Muscle of arm (tissue), 14 donors: ENCODE measurements at places on chromosomes 16 and 17.
A peak's percentile ranks its signal among the peaks of the same experiment; 100 is the strongest.

- no peak for DNase-seq
Measured at GRCh38 chr16:84358601-84359295, 9.6 kb upstream of the ATP2C2 start.

GRCh38 chr16:49600536-49600935 lies 226.9 kb downstream of the C16orf78 start:
- DNase-seq, result no peak

DNA sequence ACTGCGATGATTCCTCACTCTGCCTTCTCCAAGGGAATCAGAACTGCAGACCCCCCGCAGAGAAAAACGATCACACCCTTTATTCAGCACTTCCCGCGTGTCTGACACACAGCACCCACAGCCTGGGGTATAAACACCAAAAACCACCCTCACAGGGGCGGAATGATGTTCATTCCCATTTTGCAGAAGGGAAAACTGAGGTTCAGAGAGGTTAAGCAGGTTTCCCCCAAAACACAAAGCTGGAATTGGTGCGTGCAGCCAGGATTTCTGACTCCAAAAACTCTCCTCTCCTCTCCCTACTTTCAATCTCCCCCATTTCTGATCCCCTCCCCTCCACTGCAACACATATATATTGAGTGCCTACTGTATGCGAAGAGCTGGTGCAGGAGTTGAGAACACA lies 55.8 kb downstream of the XYLT1 start:
- no peak for DNase-seq

DNA sequence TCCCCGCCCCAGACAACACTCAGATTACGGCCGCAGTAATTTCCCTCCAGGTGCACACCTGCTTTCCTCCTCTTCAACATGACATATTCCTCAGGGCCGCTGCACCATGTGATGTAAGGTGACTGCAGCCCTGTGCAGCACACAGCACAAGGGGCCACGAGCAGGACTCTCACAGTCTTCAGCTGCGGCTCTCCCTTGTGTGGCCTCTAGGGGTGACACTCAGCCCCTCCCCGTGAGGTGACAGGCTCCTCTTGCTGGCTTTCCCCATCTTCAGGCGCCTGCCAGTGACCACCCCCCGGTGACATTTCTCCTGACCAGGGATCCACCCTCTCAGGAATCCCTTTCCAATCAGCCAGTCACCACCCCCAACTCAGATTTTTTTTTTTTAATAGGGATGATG lies 31.3 kb upstream of the ABCC3 start:
- DNase-seq, result no peak

DNA sequence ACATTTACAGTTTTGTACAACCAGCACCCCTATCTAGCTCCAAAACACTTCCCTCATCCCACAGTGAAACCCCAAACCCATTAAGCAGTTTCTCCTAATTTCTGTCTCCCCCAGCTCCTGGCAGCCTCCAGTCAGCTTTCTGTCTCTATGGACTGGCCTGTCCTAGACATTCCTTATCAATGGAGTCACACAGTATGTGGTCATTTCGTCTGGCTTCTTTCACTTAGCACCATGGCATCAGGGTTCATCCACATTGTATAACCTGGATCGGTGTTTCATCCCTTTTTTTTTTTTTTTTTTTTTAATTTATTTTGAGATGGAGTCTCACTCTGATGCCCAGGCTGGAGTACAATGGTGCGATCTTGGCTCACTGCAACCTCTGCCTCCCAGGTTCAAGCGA lies 68.5 kb downstream of the ZDHHC7 start:
- DNase-seq, result no peak

- DNase-seq, result no peak
Measured at GRCh38 chr16:84663433-84664101, 15.3 kb downstream of the KLHL36 start.

GRCh38 chr17:13476720-13477119 lies 125.0 kb downstream of the HS3ST3A1 start:
- no peak for DNase-seq

DNA sequence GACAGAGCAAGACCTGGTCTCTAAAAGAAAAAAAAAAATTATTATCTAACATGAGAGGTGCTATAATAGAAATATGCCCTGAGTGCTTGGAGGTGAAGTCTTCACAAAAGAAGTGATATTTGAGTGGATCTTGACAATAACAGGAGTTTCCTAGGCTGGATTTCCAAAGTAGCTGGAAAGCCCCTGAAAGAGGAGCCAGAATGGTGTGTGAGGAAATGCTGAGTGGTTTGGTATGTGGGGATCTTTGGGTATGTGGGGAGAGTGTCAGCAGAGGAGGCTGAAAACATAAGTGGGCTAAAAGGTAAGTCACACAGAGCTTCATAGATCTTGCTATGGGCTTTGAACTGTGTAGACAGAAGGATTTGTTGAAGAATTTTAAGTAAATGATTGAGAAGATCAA lies 100.1 kb downstream of the YPEL2 start:
- DNase-seq, result no peak

DNA sequence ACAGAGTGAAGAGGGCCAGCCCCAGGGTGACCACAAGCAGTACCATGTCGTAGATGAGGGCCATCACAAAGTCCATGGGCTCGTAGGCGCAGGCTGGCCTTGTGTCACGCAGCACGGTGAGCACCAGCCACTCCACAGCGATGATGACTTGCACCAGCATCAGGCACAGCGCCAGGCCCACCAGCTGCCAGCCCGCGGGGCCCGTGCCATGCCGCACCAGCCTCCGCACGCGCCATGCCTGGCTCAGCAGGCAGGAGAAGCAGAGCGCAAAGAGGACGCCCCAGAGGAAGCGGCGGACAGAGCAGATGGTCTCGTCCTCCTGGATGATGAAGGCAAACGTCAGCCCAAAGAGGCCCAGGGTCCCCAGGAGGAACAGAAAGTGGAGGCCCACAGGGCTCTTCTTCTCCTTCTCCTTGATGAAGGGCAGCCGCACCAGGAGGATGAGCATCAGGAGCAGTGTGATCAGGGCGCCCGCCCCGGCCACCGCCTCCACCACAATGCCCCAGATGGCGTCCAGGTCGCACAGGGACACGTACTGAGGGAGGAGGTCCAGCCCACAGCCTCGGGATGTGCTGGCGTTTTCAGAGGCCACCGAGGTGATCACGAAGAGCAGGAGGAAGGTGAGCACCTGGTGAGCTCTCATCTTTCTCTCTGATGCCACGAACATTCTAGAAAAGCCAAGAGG lies 12.3 kb downstream of the GPRC5B start:
- no peak for DNase-seq

DNA sequence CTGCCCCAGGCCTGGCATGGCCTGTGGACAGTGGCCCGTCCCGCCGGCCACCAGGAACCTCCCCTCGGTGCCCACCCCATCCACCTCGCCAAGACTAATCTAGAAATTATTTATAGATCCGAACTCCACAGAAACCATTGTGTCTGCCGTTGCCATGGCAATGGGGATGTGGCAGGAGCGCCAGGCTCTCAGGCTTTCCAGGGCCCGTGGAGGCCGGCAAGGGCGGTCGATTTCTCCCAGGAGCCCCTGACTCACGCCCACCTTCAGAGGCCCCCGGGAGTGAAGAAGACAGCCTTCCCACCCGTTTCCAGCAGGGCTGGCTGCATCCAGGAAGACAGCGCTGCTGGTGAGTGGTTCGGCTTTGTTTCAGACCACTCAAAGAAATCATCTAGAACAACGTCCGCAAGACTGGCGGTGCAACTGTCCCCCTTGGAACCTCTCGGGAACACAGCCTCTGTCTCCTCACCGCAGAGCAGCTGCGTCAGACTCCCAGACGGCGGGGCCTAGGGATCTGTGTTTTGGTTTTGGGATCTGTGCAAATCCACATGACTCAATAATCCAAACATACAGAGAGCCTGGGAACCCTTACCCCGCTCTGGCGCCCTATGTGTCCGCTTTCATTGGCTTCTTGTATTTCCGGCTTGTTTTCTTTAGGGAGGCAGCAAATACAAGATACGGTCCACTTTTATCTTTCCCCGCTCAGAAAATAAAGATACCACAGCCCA lies 48.5 kb upstream of the ZCCHC14 start:
- DNase-seq, result no peak

DNA sequence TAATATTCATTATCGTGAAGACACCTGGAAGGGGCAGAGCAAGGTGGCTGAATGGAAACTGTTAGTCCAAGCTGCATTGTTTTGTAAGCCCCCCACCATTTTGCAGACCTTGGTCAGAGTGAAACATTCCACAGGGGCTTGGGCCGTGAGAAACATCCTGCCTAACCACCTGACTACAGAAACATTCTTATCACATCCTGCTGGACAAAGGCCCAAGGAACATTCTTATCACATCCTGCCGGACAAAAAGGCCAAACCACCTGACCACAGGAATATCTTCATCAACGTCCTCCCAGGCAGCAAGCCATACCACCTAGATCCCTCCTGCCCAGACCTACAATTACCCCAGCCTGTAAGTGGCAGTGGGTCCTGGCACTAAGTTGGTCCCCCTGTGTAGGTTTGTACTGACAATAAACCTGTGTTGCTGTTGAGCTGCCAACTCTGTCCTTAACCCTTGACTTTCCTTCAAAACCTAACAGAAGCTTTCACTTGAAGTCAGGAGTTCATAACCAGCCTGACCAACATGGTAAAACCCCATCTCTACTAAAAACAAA lies 19.6 kb downstream of the ATF7IP2 start:
- no peak for DNase-seq

DNA sequence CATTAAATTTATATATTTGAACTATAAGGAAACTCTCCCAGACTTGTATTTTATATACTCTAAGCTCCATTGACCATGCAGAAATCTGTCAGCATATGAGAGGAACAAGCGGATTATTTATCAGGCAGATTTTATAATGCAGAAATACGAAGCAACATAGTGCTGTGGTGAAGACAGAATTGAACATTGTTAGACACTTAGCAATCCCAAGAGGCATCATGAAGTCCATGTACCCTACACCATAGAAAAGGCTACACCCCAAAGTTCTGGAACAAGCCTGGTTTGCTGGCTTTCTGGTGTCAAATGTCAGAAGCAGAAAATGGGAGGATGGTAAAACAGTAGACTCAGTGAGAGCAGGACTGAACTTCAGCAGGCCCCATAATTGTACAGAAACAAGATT lies 241.1 kb downstream of the PRKCA start:
- DNase-seq, result no peak

DNA sequence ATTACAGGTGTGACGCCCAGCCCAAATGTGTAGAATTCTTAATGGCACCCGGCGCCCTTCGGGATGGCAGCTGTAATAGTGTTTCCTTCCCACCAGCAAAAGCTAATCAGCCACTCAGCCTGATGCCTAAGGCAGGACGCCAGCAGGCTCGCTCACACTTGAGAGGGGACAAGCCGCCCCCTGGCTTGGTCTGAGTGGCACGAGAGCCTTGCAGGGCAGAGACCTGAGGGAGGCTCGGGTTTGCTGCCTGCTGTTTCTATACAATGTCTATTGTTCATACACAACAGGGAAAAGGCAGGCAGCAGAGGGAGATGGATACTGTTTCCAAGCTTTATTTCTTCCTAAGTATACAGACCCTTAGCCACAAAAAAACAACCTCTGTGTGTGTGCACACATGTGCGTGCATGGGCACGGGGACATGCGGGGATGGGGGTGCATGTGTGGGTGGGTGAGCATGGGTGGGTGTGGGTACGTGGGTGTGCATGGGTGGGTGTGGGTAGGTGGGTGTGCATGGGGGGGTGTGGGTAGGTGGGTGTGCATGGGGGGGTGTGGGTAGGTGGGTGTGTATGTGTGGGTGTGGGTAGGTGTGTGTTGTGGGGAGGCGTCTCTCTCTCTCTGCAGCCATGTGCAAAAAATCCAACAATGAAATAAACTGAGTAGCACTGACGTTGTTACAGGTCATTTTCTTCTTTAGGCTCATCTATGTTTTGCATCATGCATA lies 10.0 kb downstream of the SLC38A8 start:
- DNase-seq, result no peak

DNA sequence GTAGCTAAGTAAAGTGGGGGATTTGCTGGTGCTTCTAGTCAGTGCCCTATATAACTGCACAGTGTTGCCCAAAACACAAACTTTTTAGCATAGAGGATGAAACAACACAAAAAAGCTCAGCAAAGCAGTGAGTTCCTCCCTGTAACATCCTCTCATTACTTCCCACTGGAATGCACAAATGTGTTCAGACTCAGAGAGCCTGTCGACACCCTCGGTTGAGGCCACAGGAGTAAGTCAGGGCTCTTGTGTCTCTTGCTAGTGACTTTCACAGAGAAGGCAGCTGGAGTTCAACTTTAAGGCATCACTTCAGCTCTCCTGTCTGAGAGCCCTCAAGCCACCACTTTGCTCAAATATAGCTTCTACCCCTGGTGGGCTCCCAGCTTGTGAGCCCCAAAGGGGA lies 107.2 kb upstream of the NETO2 start:
- DNase-seq, result no peak

GRCh38 chr17:40168262-40168832 lies 8.9 kb upstream of the RAPGEFL1 start:
- DNase-seq, result peak; percentile 57

GRCh38 chr16:73915140-73915539 lies 381.5 kb upstream of the PSMD7 start:
- peak; percentile 46 for DNase-seq

GRCh38 chr17:45195424-45195823 lies 26.3 kb upstream of the FMNL1 start:
- DNase-seq, result no peak

DNA sequence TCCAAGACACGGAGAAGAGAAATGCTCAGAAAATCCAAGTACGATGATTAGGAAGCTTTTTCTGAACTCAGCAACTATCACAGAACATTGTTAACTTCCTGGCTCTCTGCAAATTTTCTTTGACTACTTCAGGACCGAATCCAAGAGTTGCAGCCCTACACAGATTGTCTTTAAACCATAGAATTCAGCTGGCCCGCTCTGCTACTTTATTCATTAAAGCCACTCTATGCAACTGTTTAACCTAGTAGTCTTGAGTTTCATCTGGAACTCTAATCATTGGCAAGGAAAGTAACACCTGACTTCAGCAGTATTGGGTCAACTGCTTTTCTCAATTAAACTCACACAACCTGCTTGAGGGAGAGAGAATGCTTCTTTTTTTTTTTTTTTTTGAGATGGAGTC lies 210.1 kb downstream of the SLC39A11 start:
- DNase-seq, result peak; percentile 26

DNA sequence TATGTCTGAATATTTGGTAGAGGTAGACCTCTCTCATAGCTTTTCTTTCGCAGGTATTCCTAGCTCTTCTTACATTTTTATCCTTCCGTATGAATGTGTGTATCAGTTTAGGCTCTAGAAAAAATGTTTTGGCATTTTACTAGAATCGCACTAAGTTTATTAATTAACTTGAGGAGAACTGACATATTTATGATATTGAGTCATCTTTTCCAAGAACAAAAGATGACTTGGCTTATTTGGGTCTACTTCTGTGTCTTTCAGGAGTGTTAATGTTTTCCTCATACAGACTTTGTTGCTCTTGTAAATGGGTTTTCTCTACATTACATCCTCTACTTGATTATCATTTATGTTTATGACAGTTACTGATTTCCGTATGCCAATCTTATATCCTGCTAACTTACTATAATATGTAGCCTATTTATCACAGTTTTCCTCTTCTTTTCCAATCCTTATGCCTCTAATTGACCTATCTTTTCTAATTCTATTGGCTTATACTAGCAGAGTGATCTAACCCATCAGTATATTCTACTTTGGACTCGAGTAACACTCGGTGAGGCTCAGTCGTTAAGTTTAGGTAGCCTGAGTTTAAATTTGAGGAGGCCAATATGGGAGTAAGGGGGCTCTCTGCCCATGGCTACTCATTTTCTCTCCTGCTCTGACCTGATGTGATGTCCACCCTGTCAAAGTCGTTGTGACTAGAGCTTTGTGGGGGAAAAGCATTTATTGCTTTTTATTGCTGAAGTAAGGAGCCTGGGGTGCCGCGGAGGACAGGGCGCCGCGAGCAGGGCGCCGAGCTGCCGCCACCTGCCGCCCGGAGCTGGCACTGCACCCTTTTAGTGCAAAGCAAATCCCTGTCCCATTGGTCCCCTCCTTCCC lies 20.0 kb downstream of the ST6GALNAC1 start:
- peak; percentile 77 for DNase-seq
